ENCODE measurements at places on chromosomes 2 and 18. TPM values are rescaled to one million over a fixed set of nuclear protein-coding genes. Genes with fewer than 3 reads are reported as not detected.

Gene TMEM169
- total RNA-seq = 1.3 TPM

Gene FIGN
- total RNA-seq = not detected

Gene UGT1A7
- not detected for total RNA-seq

Gene MDH1B
- total RNA-seq = 0.55 TPM

Gene IL36A
- 0.34 TPM for total RNA-seq

Gene AKAIN1
- total RNA-seq = not detected

Gene NRP2
- 59.9 TPM for total RNA-seq

Gene FSHR
- not detected for total RNA-seq

Gene SAG
- 0.05 TPM for total RNA-seq

Gene ANKRD53
- total RNA-seq = not detected

Gene ANKAR
- total RNA-seq = 4.0 TPM

Gene DLX2
- total RNA-seq = not detected

Gene EGR4
- 0.46 TPM for total RNA-seq

Gene LYPD6B
- not detected for total RNA-seq

Gene MTLN
- total RNA-seq = 72.8 TPM

Gene FBLN7
- total RNA-seq = 16.7 TPM

Gene OXER1
- 1.1 TPM for total RNA-seq

Gene UGT1A8
- total RNA-seq = not detected

Gene GRHL1
- 1.4 TPM for total RNA-seq

Gene BMP10
- not detected for total RNA-seq

Gene NOL4
- not detected for total RNA-seq

Gene CYB5A
- 36.8 TPM for total RNA-seq

Gene CCDC121
- 0.73 TPM for total RNA-seq

Gene UPP2
- total RNA-seq = not detected

Gene POTEI
- total RNA-seq = not detected

Gene DQX1
- 0.39 TPM for total RNA-seq

Gene MCEE
- total RNA-seq = 14.3 TPM

Gene EMILIN2
- 53.4 TPM for total RNA-seq

Gene TGFA
- total RNA-seq = not detected

Gene DOCK10
- total RNA-seq = 107 TPM

Gene TMEM182
- 4.1 TPM for total RNA-seq

Gene ABCG8
- total RNA-seq = 0.23 TPM

Gene CNTNAP5
- not detected for total RNA-seq

Gene FAM124B
- 2.0 TPM for total RNA-seq

Gene FOXI3
- not detected for total RNA-seq

Gene NIF3L1
- total RNA-seq = 23.9 TPM

Gene TANK
- total RNA-seq = 70.7 TPM

Gene FAM237A
- total RNA-seq = not detected

Gene SKA1
- total RNA-seq = 23.6 TPM

Gene ADAM23
- 0.25 TPM for total RNA-seq

Gene MRPS5
- total RNA-seq = 92.4 TPM

Gene PLB1
- total RNA-seq = 1.8 TPM

Gene RHOB
- 119 TPM for total RNA-seq

Gene SERPINB13
- total RNA-seq = not detected

Gene LRP2
- total RNA-seq = 0.09 TPM

Gene C2orf80
- not detected for total RNA-seq

Gene SP100
- total RNA-seq = 153 TPM

Gene HOXD4
- total RNA-seq = not detected

Gene TMEM178A
- total RNA-seq = 0.32 TPM

Gene SERPINB2
- not detected for total RNA-seq

Gene LRRTM4
- total RNA-seq = not detected

Data from activated T-helper 2 cell treated with anti-CD3 and anti-CD28 coated beads, Interferon-gamma antibody, Interleukin-2, Interleukin-4, amounts not matched to agents 10 μg/mL and 5 μg/mL and 100 μg/mL, durations not matched to agents 14 hours and 24 hours and 36 hours (primary cell).